ENCODE measurements at places on chromosomes 4 and X.

DNA sequence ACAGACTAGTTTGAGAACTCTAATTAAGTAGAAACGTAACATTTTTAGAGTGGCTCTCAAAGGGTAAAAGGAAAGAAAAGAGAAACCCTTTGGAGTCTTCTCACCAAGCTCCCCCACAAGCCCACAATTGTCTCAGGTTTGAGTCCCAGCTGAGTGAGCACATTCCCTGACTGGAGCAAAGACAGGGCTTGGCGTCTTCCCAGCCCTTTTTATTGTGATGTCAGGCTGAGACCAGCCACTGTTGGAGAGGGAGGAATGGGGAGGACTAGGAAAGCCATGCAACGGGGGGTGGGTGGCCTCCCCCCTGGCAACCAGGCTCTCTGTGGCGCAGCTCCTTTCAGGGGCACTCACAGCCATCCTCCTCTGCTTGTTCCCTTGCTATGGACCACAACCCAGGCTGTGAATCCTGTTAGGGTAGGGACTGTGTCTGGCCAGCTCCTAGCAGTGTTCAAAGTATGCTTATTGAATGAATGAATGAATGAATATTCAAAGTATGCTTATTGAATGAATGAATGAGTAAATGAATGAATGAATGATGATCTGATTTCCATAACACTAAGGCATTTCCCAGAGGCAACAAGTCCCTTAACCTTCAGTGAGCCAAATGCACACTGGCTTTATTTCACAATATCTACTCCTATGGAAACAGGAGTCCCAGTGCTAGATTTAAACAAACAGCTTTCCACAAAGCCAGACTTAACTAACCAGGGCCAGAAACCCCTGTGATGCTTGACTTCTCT, 413.3 kb downstream of the MID1IP1 start:
- no peak for DNase-seq

DNA sequence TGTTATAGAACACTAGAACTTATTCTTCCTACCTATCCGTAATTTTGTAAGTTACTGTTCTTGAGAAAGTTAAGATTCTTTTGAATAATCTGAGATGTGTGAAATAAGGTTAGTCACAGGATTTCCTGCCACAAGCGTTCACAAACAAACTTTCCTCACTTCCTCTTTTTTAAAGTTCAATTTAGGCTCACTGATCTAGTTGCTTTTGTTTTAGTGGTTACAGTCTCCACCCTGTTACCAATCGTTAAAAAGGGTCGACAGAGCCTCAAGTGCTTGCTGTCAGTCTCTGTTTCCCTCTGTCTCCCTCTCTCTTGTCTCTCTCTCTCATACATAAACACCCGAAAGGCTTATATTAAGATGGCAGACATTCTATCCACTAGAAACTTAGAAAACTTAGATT, 35.9 kb upstream of the STK26 start:
- DNase-seq, result peak; percentile 5

- no peak for DNase-seq
Measured at GRCh38 chrX:50168241-50168687, 32.5 kb downstream of the AKAP4 start.

GRCh38 chr4:183098723-183099536, at the start of gene WWC2:
Gene WWC2, plus strand, starts transcription at chr4:183099257. Its CDS starts 235 bp downstream, at chr4:183099492.
- DNase-seq, result peak; percentile 98

GRCh38 chrX:110804446-110804845, 8.8 kb upstream of the CHRDL1 start:
- no peak for DNase-seq

DNA sequence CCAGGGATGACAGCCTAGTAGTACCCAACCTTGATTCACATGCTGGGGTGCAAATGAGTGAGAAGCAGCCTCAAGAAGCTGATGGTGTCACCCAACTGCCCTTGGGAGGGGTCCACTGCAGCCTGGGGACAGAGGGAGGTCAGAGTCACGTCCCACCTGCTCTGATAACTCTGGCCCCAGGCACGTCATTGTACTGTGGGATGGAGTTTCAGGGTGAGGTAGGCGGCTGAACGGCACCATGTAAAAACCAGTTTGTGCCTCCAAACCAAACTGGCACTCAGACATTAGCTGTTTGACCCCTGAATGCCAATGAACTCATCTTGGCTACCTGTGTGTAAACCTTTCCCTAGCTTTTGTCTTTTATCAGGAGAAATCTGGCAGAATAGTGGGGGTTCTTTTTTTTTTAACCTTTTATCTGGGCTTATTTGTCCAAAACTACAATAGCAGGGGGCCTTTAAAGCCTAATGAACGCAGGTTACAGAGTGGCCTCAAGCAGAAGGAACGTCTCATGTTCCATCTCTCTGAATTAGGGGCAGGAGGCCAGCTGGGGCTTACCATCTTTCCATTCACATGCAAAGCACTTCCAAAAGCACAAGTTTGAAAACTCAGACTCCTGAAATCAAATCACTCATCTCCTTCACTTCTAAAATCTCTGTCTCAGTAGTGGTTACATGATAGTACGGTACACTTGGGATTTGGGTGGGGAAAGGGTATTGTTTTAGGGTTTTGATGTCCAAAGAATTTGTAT, 89.4 kb downstream of the IRF2 start:
- DNase-seq, result no peak

DNA sequence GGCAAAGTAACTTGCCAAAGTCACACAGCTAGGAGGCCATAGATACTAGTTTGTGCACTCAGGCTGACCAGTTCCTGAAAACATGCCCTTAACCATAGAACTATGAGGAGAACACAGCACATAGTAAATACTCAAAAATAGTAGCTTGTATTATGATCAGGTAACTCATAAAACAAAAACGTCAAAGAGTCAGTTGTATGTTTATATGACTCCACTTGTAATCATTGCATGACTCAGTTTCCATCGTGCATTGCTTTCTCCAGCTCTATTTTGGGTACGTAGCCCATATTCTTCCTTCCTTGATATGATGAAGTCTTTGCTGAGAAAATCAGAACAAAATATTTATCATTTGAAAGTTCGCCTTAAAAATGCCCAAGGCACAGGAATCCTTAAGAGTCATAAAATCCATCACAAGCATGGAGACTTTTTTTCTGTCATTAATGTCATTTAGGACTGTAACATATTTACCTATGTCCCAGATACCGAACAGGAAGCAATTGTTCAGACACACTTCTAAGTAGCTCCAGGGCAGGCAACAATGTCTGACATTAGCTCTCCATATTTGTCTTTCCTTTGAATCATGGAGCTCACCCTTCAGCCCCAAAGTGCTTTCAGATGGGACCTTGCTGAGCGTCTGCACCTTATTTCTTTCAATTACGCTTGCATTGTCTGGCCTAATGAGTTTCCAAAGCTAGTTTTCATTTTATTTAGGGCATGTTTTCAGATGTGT, 11.2 kb upstream of the MID1 start:
- no peak for DNase-seq

- DNase-seq, result no peak
Measured at GRCh38 chr4:126895988-126896570, 736.7 kb upstream of the INTU start.

GRCh38 chr4:24396988-24397387, 187.4 kb downstream of the DHX15 start:
- DNase-seq, result no peak

DNA sequence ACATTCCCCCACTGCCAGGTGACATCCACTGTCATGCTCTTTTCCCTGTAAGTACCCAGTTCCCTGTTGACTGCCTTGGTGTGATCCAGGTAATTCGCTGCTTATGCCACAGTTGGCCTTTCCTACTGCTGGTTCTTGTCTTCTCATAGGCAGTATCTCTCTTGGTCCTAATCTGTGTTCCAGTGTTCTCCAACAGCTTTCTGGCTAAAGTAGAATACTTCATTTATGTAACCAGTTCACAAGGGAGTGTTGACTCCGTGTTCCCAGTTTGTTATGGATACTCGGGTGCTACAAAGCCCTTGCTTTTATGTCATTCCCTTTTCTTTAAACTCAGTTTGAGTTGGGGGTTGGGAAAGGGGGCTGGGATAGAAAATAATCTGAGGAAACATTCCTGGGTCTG, 98.4 kb downstream of the RS1 start:
- DNase-seq, result no peak

DNA sequence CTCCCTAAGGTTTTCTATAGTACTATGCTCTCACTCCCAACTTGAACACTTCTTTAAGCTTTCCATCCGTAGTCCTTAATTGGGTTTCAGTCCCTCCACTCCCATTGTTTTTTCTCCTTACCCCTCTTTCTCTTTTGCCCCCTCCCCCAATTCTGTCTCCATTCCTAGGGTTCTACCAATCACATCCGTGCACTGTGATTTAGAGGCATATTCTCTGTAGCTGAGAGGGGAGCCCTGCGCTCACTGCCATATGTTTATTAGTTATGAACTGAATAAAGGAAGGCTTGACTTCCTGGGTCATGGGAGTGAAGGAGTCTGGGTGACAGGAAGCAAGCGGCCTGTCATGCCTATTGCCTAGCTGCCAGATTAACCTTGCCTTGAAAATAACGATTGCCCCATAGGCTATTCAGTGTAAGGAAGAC, 471 bp downstream of the MCTS1 start:
- peak; percentile 79 for DNase-seq

GRCh38 chr4:81221303-81222081, 6.5 kb upstream of the PRKG2 start:
- no peak for DNase-seq

GRCh38 chrX:25007059-25008053, 8.4 kb downstream of the ARX start:
- DNase-seq, result no peak

DNA sequence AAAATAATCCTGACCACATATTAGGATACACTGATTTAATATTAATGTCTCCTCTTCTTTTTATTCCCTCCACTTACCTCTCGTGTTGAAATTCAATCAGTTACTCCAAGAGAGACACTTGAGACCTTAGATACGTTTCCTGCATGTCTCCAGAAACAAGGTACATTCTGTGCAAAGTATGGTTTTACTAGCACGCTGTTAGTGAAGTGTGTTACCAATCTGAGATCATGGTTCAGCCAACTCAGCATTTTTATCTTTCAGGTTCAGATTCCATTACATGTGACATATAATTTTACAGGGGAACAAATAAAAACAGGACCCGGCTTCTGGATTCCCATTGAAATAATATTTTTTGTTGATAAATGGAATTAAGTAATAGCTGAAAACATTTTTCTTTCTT, 32.2 kb downstream of the PDLIM5 start:
- DNase-seq, result no peak

GRCh38 chrX:11893933-11894710, 136.1 kb downstream of the MSL3 start:
- no peak for DNase-seq

DNA sequence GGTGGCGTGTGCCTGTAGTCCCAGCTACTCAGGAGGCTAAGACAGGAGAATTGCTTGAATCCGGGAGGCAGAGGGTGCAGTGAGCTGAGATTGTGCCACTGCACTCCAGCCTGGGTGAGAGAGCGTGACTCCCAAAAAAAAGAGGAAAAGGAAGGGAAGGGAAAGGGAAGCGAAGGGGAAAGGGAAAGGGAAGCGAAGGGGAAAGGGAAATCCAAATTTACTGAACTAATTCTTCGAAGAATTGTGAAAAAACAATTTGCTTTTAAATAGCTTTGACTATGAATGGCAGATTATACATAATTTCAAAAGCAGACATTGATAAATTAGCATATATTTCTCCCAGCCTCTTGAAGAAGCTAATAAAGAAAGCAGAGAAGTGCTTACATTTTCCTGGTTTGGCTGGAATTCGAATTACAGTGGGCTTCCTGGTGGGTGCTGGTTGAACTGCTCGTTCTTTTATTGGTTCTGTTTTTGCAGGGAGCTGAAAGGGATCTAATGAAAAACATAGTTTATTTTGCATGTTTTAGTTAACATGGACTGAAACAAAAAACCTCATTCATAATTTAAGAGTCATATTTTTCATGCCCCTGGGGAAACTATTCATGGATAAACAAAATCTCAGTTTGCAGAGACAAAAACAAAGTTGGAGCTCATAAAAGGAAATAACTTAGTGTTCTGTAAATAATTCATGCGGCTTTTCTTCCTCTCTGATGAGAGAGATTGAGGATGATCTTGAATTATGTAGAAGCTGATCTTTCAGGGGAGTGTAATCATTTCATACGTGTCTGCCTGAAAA, 66.0 kb downstream of the RPS3A start:
- DNase-seq, result no peak

DNA sequence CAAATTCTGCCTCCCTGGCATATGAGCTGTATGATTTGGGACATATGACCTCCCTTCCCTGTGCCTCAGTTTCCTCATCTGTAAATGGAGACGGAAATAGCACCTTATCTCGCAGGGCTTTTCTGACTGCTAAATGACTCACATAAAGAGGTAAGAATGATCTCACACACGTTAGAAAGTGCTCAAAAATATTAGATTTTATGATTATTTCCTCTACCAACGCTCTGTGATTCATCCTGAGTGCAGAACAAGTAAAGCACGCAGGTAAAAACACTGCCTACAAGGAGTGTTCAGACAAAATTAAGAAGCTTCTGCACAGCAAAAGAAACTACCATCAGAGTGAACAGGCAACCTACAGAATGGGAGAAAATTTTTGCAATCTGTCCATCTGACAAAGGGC, 21.1 kb downstream of the ACSL1 start:
- no peak for DNase-seq

DNA sequence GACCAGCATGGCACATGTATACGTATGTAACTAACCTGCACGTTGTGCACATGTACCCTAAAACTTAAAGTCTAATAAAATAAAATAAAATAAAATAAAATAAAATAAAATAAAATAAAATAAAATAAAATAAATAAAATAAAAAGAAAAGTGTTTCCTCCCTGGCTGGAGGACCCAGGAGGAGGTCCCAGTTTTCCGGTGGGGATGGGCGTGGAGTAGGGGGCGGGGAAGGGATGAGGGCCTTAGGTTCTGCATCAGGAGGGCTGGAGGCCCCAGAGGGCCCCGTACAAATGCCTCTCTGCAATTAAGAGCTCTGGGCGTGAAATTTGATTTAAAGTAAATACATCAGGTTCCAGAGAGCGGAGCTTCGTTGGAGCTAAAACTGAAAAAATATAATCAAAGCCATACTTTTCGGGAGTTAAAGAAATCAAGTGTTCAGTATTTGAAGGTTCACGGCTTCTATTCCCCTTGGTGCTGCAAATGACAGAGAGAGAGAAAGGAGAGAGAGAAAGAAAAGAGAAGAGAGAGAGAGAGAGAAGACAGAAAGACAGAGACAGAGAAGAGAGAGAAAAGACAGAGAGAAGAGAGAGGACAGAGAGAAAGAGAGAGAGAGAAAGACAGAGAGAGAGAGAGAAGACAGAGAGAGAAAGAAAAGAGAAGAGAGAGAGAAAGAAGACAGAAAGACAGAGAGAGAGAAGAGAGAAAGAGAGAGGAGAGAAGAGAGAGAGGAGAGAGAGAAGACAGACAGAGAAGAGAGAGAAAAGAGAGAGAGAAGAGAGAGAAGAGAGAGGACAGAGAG, 8.7 kb upstream of the SHOX start:
- peak; percentile 57 for DNase-seq

GRCh38 chr4:54586320-54586955, 71.3 kb upstream of the KIT start:
- DNase-seq, result peak; percentile 43

- no peak for DNase-seq
Measured at GRCh38 chr4:60812811-60813210, 387.3 kb upstream of the ADGRL3 start.

DNA sequence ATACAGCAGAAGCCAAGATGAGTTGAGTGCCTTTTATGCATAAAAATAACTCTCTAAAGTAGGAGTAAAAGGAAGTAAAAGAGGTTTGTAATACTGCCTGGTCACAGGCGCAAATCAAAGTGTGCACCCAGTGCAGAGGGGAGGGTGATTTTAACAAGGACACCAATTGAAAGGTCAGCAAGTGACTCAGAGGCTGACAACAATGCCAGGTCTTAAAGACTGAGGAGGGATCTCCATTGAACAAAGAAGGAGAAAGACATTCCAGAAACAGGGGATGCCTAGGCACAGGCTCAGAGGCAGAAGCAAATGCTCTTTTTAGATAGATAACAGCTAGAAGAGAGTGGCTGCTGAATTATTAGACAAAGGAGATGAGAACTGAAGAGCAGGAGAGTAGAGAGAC, 297.4 kb upstream of the VCX start:
- DNase-seq, result peak; percentile 5
